ENCODE measurements at places on chromosomes 12 and 14. TPM values are rescaled to one million over a fixed set of nuclear protein-coding genes. Genes with fewer than 3 reads are reported as not detected.

The TEX52 gene
- total RNA-seq, result not detected

The RHEBL1 gene
- not detected for total RNA-seq

The PRB2 gene
- total RNA-seq, result not detected

The DNAJC22 gene
- 39.6 TPM for total RNA-seq

The RERGL gene
- total RNA-seq, result 1.1 TPM

The HOXC9 gene
- not detected for total RNA-seq

The CRACR2A gene
- total RNA-seq, result 42.6 TPM

The STXBP6 gene
- total RNA-seq, result 10.5 TPM

The POLE2 gene
- total RNA-seq, result 5.7 TPM

The EGLN3 gene
- total RNA-seq, result 51.9 TPM

The OR4E1 gene
- not detected for total RNA-seq

The COX8C gene
- total RNA-seq, result not detected

The SH2B3 gene
- 99.1 TPM for total RNA-seq

The RERG gene
- 5.2 TPM for total RNA-seq

The ZFYVE21 gene
- 90.2 TPM for total RNA-seq

The COX6A1 gene
- total RNA-seq, result 1,865 TPM

The GPR162 gene
- 3.0 TPM for total RNA-seq

- no peaks in the 10 kb centered on the region for H3K36me3 ChIP-seq
- DNase-seq, result no peak
- H3K27ac ChIP-seq, result no peak overlapping the region
- no peaks in the 10 kb centered on the region for H3K4me1 ChIP-seq
- H3K4me3 ChIP-seq, result no peak overlapping the region
These were observed 200.9 kb upstream of the DAAM1 start for GRCh38 chr14:58987591-58987990.

GRCh38 chr12:71938728-71939385 is at the start of gene TPH2:
TSS of gene TPH2 (plus strand) at chr12:71938845. CDS start at chr12:71938987, 142 bp downstream.
- no peak within 1 kb of the TSS for H3K4me3 ChIP-seq
- peaks cover 57% of the 10 kb centered on the region for H3K27me3 ChIP-seq
- H3K27ac ChIP-seq, result no peak within 1 kb of the TSS

GRCh38 chr14:22002860-22003284 is 329.3 kb upstream of the OR4E1 start:
- no peaks in the 10 kb centered on the region for H3K4me1 ChIP-seq
- H3K27me3 ChIP-seq, result no peaks in the 10 kb centered on the region
- H3K36me3 ChIP-seq, result no peaks in the 10 kb centered on the region
- H3K4me3 ChIP-seq, result no peak overlapping the region
- DNase-seq, result peak; percentile 22
- no peak overlapping the region for H3K27ac ChIP-seq

DNA sequence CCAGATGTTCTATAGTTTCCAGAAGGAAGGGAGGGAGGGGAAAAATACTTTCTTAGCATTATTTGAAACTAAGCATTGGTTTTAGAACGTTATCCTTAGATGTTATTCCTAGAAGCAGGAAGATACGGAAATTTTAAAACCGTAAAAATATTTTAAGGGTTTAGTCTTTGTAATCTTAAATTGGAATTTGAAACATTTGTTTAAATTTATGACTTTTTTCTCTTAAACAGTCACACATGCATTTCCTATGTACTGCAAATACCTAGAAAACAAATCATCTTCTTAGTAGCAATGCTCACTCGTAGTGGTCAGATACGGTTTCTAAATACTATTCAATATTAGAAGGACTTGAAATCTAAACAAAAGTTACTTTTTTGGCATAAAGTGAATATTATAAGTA is 282.0 kb downstream of the ERC1 start:
- no peak overlapping the region for H3K4me3 ChIP-seq
- no peaks in the 10 kb centered on the region for H3K27me3 ChIP-seq
- H3K27ac ChIP-seq, result no peak overlapping the region
- H3K36me3 ChIP-seq, result no peaks in the 10 kb centered on the region
- DNase-seq, result no peak

DNA sequence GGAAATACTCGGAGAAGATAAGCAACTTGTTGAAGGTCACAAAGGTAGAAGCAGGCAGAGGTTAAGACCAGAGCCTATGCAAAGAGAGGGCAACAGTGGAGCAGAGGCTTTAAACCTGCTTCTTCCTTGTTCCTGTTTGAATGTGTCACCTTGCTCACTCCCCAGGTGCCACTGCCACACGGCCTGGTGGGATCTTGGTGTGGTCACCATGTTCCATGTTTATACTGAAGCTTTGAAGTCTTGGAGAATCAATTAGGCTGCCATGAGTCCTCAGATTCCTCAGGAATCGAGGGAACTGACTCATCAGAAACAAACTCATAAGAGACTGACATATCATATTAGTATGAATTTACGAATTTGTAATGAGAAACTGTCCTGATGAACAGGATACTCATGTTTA is 46.8 kb downstream of the IQSEC3 start:
- H3K36me3 ChIP-seq, result no peaks in the 10 kb centered on the region
- peaks cover 7% of the 10 kb centered on the region for H3K27me3 ChIP-seq
- no peak for DNase-seq
- H3K4me1 ChIP-seq, result no peaks in the 10 kb centered on the region
- H3K27ac ChIP-seq, result no peak overlapping the region

GRCh38 chr14:67963960-67964812 is 144.6 kb downstream of the RAD51B start:
- H3K4me1 ChIP-seq, result peaks cover 56% of the 10 kb centered on the region
- DNase-seq, result no peak
- peak overlapping the region; percentile 86 for H3K27ac ChIP-seq
- H3K27me3 ChIP-seq, result no peaks in the 10 kb centered on the region
- no peaks in the 10 kb centered on the region for H3K36me3 ChIP-seq

DNA sequence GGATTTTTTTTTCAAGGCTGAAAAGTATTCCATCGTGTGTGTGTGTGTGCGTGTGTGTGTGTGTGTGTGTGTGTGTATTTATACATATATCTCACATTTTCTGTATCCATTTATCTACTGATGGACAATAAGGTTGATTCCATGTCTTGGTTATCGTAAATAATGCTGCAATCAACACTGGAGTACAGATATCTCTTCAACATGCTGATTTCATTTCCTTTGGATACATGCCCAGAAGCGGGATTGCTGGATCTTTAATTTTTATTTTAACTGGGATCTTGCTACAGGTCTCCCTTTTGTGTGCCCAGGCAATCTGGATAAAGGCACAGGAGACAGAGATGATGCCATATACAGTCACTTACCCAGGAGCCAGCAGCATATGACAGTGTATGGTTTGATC is 338.1 kb downstream of the SOX5 start:
- no peak overlapping the region for H3K27ac ChIP-seq
- no peaks in the 10 kb centered on the region for H3K27me3 ChIP-seq
- H3K36me3 ChIP-seq, result no peaks in the 10 kb centered on the region

DNA sequence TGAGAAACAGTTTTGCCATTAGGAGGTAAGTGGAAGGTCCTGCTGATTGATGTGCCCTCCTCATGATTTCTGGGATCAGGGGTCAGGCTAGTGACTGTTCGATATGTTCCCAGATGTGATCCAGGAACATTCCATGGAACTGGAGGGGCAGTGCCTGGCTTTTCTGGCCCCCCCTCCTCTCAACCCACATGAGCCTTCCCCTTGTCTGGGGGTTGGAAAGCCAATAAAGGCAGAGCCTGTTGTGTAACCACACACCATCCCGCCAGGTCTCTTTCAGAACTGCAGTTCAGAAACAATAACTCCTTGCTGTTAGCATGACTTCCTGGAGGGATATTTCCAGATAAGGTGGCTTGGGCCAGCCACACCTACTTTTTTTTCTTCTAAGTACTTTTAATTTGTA is 17.8 kb downstream of the SMOC1 start:
- H3K4me1 ChIP-seq, result no peaks in the 10 kb centered on the region
- H3K27ac ChIP-seq, result no peak overlapping the region
- no peak overlapping the region for H3K4me3 ChIP-seq
- no peak for DNase-seq
- H3K36me3 ChIP-seq, result no peaks in the 10 kb centered on the region

DNA sequence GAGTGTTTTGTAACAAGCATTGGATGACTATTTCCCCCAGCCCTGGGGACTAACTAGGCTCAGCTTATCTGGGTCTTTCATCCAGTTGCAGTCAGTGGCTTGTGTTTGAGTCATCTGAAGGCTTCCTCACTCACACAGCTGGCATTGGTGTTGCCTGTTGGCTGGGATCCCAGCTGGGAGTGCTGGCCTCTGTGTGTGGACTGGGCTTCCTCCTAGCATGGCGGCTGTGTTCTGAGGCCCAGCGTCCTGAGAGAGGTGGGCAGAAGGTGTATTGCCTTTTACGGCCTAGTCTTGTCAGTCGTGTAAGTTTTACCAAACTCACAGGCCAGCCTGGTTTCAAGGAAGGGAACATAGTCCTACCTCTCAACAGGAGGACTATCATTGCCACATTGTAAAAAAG is 28.3 kb upstream of the PPP2R5C start:
- DNase-seq, result no peak
- peaks cover 19% of the 10 kb centered on the region for H3K4me1 ChIP-seq
- no peaks in the 10 kb centered on the region for H3K27me3 ChIP-seq

DNA sequence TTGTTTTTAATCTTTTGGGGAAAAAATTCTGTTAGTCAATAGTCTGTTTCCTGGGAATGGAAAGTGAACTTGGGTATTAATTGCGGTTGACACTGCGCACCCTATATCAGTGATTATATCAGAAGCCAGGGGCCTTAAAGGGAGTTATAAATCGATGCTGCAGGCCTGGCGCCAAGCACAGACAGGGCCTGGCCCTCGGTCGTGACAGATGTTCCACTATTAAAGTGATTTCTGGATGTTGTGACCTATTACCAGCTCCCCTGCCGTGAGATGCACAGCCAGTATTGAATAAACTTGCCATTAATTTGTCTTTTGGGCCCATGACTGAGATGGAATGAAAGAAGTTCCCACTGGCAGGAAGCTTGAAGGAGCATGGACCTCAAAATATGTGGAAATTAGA is 45.1 kb upstream of the KITLG start:
- no peaks in the 10 kb centered on the region for H3K27me3 ChIP-seq
- peaks cover 2% of the 10 kb centered on the region for H3K4me1 ChIP-seq
- H3K4me3 ChIP-seq, result no peak overlapping the region
- no peaks in the 10 kb centered on the region for H3K36me3 ChIP-seq

- no peaks in the 10 kb centered on the region for H3K27me3 ChIP-seq
- H3K27ac ChIP-seq, result no peak overlapping the region
- no peaks in the 10 kb centered on the region for H3K36me3 ChIP-seq
These were observed 8.5 kb downstream of the XRCC3 start for GRCh38 chr14:103706551-103707328.

DNA sequence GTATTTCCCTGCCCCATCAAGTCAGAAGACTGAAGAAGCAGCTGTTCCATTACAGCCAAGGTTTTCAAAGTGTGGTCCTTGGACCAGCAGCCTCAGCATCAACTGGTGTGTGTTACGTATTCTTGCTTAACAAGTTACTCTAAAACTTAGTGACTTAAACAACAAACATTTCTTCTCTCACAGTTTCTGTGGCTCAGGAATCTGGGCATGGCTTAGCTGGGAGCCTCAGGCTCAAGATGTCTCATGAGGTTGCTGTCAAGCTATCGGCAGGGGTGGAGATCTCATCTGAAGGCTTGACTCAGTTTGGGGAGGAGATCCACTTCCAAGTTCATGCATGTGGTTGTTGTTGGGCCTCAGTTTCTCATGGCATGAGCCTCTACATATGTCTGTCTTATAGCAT is 174.5 kb downstream of the KTN1 start:
- DNase-seq, result no peak
- no peak overlapping the region for H3K27ac ChIP-seq
- no peaks in the 10 kb centered on the region for H3K36me3 ChIP-seq
- H3K4me3 ChIP-seq, result no peak overlapping the region
- peaks cover 3% of the 10 kb centered on the region for H3K4me1 ChIP-seq
- H3K27me3 ChIP-seq, result no peaks in the 10 kb centered on the region

- no peaks in the 10 kb centered on the region for H3K36me3 ChIP-seq
- no peak overlapping the region for H3K4me3 ChIP-seq
These were observed 486.3 kb downstream of the LRIG3 start for GRCh38 chr12:58433959-58434358.

DNA sequence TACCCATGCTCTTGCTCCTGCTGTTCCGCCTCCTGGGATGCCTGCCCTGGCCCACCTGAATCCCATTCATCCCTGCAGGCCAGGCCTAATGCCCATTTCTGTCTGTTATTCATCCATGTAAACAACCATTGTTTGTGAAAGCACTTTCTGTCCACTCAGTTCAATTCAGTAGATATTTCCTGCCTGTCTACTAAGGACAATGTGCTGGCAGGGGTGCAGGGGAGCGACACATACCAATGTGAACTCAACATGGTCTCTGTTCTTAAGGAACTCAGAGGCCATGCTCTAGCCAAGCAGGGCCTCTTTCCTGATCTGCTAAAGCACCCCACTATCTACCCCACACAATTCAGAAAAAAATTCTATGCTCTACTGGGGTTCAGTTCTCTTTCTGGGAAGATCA is 88.5 kb upstream of the ZFP36L1 start:
- no peaks in the 10 kb centered on the region for H3K27me3 ChIP-seq
- peaks cover 11% of the 10 kb centered on the region for H3K4me1 ChIP-seq
- no peak overlapping the region for H3K4me3 ChIP-seq
- peaks cover 62% of the 10 kb centered on the region for H3K36me3 ChIP-seq
- no peak for DNase-seq

DNA sequence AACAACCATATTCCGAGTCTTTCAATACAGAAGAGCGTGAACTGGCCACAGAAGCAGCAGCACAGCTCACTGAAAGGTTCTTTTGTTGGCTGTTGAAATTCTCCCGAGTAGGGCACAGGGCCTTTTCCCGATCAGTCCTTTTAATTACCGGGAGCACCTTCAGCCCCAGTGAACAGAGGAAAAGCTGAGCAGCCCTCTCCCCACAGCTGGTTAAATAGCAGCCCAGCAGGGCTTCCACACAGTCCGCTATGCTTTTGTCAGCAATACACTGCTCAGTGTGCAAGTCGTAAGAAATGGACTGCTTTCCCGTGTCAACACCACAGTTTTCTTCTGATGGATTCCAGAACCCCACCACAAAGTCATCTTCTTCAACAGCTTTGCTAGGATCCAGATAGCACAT is 61.3 kb downstream of the DICER1 start:
- no peaks in the 10 kb centered on the region for H3K27me3 ChIP-seq
- H3K4me3 ChIP-seq, result no peak overlapping the region
- peaks cover 32% of the 10 kb centered on the region for H3K36me3 ChIP-seq
- DNase-seq, result no peak
- H3K4me1 ChIP-seq, result no peaks in the 10 kb centered on the region
- no peak overlapping the region for H3K27ac ChIP-seq

- no peaks in the 10 kb centered on the region for H3K36me3 ChIP-seq
- no peak for DNase-seq
- H3K27ac ChIP-seq, result no peak overlapping the region
- no peaks in the 10 kb centered on the region for H3K4me1 ChIP-seq
- H3K4me3 ChIP-seq, result no peak overlapping the region
- no peaks in the 10 kb centered on the region for H3K27me3 ChIP-seq
These were observed 284.7 kb upstream of the PWP1 start for GRCh38 chr12:107400686-107401447.

DNA sequence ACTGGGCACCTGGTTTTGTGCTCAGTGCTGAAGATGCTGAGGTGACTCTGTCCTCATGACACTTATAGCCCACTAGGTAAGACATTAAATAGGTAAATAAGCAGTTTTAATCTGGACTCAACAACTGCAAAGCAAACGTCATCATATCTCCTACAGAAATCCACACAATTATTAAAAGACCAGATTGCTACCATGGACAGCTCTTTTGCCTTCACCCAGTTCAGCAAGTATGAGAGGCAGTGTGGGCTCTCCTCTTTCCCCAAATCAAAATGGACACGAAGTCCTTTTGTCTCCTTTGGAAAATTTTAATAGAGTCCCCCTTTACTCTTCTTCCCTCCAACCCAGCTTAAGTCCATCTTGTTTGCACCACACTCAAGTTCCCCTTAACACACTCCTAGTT is 171.1 kb downstream of the RPAP3 start:
- no peaks in the 10 kb centered on the region for H3K4me1 ChIP-seq
- no peak overlapping the region for H3K4me3 ChIP-seq
- H3K27me3 ChIP-seq, result no peaks in the 10 kb centered on the region

Measured in transverse colon (tissue), 4 donors.